ENCODE measurements at places on chromosomes 1 and 21.

DNA sequence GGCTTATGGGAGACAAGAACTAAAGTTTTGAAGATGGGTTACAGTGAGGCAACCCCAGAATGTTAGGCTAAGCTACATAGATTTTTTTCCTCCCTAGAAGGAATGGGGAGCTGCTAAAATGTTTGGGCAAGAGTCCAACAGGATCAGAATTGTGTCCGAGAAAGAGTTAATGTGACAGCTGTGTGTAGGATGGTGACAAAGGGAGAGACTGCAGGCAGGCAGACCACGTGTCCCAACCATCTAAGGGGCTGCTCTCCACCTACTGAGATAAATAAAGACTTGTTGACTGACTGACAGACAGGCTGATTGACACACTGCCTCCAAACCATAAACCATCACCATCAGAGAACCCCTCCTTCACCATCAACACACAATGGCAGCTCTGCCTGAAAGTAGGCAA lies 133.7 kb upstream of the CTTNBP2NL start:
- no peak for DNase-seq

DNA sequence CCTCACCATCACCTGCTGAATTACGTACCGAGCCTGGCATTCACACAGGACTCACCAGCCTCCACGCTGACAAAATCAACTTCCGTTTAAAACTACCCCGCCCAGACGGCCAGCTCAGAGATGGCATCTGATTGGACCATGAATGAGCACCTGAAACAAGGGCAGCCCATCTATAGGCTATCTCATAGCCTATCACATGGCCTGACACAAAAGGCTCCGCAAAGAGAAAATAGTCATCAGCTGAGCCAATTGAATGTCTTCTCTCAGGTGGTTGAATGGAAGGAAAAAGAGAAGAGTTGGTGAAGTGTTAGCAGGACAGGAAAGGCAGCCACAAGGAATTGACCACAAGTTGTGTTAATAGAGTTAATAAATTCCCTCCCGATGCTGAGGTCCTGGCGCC lies 50.6 kb upstream of the ZC3H12A start:
- DNase-seq = no peak

DNA sequence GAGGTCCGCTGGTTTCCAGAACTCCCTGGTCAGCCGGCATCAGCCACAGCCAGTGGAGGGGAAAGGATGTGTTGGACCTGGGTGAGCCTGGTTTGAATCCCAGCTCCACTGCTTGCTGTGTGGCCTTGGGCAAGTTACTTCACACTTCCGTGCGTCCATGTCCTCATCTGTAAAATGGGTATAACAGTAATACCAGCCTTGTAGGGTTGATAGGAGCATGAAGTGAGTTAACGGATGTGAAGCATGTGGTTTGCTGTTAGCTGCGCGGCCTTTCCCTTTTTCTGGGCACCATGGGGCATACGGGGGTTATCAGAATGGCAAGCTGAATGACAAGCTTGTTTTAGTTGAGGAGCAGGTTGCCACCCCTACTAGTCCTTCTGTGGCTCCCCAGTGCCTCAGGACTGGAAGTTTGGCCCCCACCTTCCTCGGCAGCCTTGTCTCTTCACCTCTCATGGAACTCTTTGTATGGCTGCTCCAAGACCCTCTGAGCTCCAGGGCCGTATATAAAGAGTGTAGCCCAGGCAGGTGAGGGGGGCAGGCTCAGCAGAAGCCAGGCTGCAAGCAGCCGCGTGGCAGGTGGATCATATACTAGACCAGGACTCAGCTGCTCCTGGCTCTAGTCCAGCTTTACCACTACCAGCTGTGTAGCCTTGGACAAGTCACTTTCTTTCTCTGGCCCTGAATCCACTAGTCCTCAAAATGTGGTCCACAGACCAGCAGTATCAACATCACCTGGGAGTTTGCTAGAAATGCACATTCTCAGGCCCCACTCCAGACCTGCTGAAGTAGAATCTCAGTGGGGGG lies 95.4 kb downstream of the LACTBL1 start:
- DNase-seq = no peak

GRCh38 chr21:34807881-34808568 lies 139.2 kb downstream of the CLIC6 start:
- DNase-seq = no peak

- no peak for DNase-seq
These were observed 49.2 kb downstream of the UMODL1 start for GRCh38 chr21:42120101-42120902.

Measured in retina (tissue), 1 donor.